ENCODE measurements at places on chromosomes 2 and 18.

GRCh38 chr2:239630618-239631286 lies 229.9 kb upstream of the HDAC4 start:
- DNase-seq: no peak

DNA sequence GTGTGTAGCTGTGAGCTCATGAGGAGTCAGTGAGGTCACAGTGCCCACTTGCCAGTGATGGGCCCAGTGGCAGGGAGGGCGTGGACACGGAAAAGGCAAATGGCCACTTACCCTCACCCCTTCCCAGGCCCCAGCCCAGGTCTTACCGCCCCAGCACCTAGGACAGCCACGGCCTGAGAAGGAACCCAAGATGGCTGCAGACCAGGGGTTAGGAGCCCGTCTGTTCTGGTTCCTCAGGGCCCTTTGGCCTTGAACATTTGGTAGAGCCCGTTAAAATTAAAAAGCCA lies 74.1 kb downstream of the EMX1 start:
- DNase-seq: no peak

DNA sequence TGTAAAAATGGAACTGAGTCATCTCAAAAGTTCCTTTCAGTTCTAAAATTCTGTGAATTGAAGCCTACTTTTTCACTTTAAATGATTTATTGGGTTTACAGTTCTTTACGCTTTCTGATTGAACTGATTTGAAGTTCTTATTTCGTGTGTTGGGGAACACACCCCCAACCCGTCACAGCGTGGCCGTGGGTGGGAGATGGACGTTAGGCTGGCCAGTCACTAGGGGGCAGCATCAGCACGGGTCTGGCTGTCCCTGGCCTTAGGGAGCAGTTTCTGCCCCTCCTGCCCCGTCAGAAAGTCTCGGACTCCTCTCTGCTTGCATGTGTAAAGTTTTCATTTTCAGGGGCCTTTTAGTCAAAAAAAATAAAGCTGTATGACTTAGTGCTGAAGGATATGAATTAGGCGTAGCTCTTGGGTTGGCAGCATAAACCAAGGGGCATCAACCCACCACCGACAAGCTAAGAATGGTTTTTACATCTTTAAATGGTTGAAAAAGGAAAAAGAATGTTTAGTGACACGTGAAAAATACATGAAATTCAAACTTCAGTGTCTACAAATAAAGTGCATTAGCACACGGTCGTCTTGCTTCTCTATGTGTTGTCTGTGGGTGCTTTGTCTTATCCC lies 63.4 kb downstream of the ZCCHC2 start:
- DNase-seq: peak; percentile 59

- DNase-seq: no peak
Measured at GRCh38 chr2:107634172-107634571, 192.5 kb upstream of the RGPD4 start.
